ENCODE measurements at places on chromosomes 4 and X. TPM values are rescaled to one million over a fixed set of nuclear protein-coding genes. Genes with fewer than 3 reads are reported as not detected.

- H3K27me3 ChIP-seq, result no peaks in the 10 kb centered on the region
- DNase-seq, result no peak
- H3K27ac ChIP-seq, result no peak overlapping the region
- H3K4me3 ChIP-seq, result no peak overlapping the region
- H3K4me1 ChIP-seq, result no peaks in the 10 kb centered on the region
- no peaks in the 10 kb centered on the region for H3K36me3 ChIP-seq
These were observed 373.4 kb downstream of the PRDM5 start for GRCh38 chr4:120549011-120549570.

SPRY1 gene
- total RNA-seq, result 103 TPM

GRCh38 chrX:109863811-109864210 lies 130.8 kb upstream of the ACSL4 start:
- H3K27ac ChIP-seq, result no peak overlapping the region
- no peaks in the 10 kb centered on the region for H3K4me1 ChIP-seq
- H3K27me3 ChIP-seq, result no peaks in the 10 kb centered on the region
- no peak for DNase-seq
- H3K4me3 ChIP-seq, result no peak overlapping the region
- H3K36me3 ChIP-seq, result no peaks in the 10 kb centered on the region

CT45A2 gene
- not detected for total RNA-seq

GRCh38 chrX:3815896-3816664 lies 102.6 kb upstream of the PRKX start:
- peaks cover 5% of the 10 kb centered on the region for H3K36me3 ChIP-seq
- peak; percentile 92 for DNase-seq
- H3K4me3 ChIP-seq, result peak overlapping the region; percentile 71
- H3K4me1 ChIP-seq, result peaks cover 4% of the 10 kb centered on the region

DNA sequence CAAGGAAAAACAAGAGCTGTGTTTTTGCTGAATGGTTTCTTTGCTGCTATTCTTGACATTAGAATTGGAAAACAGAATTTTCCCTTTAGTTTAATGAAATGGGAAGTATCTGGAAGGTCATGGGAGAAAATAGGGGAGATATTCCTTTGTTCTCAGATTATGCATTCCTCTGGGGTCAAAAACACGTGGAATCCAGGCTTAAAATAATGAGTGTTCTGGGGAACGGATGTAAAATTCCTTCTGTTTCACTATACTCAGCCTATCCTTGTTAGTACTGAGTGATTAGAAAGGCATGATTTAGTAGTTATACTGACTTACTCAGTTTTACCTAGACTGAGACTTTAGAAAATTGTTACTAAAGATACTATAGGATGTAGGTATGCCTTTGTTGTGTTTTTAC lies 107.3 kb downstream of the ARHGAP10 start:
- H3K27ac ChIP-seq, result peak overlapping the region; percentile 88
- peaks cover 97% of the 10 kb centered on the region for H3K4me1 ChIP-seq
- H3K27me3 ChIP-seq, result no peaks in the 10 kb centered on the region
- H3K4me3 ChIP-seq, result no peak overlapping the region

- H3K36me3 ChIP-seq, result no peaks in the 10 kb centered on the region
- peaks cover 81% of the 10 kb centered on the region for H3K4me1 ChIP-seq
- peak overlapping the region; percentile 89 for H3K27ac ChIP-seq
- H3K27me3 ChIP-seq, result no peaks in the 10 kb centered on the region
These were observed 16.3 kb downstream of the SYNPO2 start for GRCh38 chr4:118904935-118905334.

- H3K4me3 ChIP-seq, result no peak overlapping the region
- H3K36me3 ChIP-seq, result no peaks in the 10 kb centered on the region
- no peak for DNase-seq
- no peaks in the 10 kb centered on the region for H3K27me3 ChIP-seq
These were observed 60.8 kb upstream of the CDKN2AIP start for GRCh38 chr4:183383606-183384005.

DNA sequence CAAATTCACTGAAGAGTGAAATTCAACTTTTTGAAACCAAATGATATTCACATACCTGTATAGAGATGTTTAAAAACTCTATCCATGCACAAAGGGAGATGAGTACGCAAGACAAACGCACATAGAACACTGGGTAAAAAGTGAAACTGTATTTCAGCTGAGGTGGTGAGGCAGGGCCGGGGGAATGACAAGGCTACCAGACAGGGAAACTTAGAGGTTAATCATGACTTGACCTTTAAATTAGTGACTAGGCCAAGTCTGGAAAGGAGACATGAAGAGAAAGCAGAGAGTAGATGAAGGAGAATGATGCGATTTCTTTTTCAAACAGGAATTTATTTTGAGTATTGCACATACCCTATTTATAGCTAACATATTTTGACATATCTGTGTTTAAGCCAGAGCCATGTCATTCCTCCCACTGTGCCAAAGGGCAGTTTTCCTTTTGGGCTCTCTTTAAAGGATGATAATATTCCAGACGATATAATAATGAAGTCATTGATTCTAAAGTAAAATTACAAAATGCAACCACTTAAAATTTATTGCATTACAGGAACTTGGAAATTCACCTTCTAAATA lies 49.4 kb downstream of the ARHGEF6 start:
- H3K4me1 ChIP-seq, result peaks cover 9% of the 10 kb centered on the region
- no peak for DNase-seq
- H3K36me3 ChIP-seq, result peaks cover 3% of the 10 kb centered on the region
- H3K27me3 ChIP-seq, result no peaks in the 10 kb centered on the region
- no peak overlapping the region for H3K27ac ChIP-seq

BEX2 gene
- 3.6 TPM for total RNA-seq

DNA sequence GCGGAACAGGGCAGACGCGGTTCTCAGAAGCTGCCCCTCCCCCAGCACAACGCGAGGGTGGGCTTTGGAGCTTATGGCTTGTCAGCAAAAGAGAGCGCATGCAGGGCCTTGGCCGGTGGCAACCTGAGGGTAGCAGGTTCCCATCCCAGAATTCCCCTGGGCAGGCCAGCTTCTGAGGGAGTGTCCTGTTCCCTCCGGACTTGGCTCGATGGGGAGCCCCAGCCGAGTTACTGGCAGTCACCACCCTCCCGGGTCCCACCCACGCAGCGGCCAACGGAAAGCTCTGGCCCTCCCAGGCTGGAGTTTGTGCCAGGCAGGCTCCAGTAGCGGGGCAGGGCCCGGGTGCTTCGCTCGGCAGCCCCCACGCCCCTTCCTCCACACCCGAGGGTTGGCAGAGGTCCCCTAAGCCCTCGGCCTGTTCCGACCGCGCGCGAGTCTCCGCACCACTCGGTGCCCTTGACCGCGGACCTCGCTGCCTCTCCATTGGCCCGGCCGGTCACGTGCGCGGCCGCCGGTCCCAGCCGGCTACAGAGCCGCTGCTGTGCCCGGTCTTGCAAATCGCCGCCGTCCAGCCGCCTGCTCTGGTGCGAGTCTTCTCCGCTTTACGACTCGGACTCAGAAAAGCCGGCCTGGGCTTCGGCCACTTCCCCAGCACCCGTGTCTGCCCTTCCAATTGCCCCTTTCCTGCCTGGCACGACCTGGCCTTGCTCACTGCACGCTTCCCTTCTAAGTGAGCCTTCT lies 20.9 kb upstream of the MTM1 start:
- peak overlapping the region; percentile 71 for H3K27ac ChIP-seq
- H3K4me1 ChIP-seq, result peaks cover 19% of the 10 kb centered on the region
- no peaks in the 10 kb centered on the region for H3K27me3 ChIP-seq
- H3K4me3 ChIP-seq, result peak overlapping the region; percentile 48
- no peaks in the 10 kb centered on the region for H3K36me3 ChIP-seq

FATE1 gene
- not detected for total RNA-seq

NFXL1 gene
- total RNA-seq, result 15.0 TPM

DNA sequence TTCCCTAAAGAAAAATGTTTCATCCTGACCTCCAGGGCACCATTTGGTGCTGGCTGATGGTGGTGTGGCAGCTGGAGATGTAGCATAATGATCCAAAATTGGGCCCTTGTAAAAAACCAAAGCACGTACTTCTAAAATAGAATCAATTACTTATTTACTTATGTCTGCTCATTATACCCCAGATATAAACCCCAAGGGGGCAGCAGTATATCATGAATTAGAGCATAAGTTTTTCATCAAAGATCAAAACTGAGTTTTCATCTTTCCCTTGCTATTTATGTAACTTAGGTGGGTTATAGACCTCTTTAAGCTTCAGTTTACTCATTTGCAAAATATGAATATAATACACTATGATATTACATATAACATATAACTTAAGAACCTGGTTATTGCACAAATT lies 241.1 kb downstream of the TACR3 start:
- no peaks in the 10 kb centered on the region for H3K36me3 ChIP-seq
- no peaks in the 10 kb centered on the region for H3K4me1 ChIP-seq
- H3K27ac ChIP-seq, result no peak overlapping the region
- no peaks in the 10 kb centered on the region for H3K27me3 ChIP-seq
- no peak overlapping the region for H3K4me3 ChIP-seq
- DNase-seq, result no peak

IL21 gene
- total RNA-seq, result not detected

DNA sequence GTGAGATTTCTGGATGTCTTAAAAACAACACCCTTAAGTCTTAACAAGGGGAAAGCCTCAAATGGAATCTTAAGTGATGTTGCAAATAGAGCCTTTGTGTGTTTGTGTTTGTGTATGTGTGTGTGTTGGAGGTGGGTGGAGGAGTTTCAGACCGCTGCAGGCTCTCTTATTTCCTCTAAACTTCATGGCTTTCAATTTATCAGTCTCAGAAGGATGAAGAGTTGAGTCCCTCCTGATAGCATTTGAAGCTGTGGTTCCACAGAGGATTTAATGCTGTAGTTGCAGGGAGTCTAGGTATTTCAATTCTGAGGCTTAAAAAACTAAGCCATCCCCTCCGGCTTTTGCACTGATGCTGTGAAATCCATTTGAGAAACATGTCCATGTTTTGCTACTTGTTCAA lies 4.3 kb upstream of the AGA start:
- H3K4me3 ChIP-seq, result no peak overlapping the region
- DNase-seq, result no peak
- no peak overlapping the region for H3K27ac ChIP-seq
- no peaks in the 10 kb centered on the region for H3K36me3 ChIP-seq
- no peaks in the 10 kb centered on the region for H3K27me3 ChIP-seq

DNA sequence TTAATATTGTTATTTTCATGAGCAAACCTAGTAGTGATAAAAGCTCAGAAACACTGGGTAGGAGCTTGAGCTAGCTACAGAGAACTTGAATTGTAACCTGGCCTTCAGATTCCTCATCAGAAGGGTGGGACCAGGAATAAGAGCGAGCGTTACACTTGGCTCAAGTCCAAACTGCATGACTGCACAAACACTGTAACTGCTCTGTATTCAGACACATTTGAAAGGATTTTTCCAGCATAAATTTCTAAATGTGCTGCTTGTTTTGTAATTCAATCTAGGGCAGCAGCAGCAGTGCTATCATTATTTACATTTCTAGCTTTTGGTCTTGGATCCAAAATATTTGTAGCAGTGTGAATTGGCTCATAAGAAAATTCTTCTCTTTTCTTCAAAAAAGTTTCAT lies 133.0 kb upstream of the TMLHE start:
- no peak for DNase-seq
- no peaks in the 10 kb centered on the region for H3K36me3 ChIP-seq
- H3K4me1 ChIP-seq, result no peaks in the 10 kb centered on the region
- no peak overlapping the region for H3K4me3 ChIP-seq
- H3K27me3 ChIP-seq, result no peaks in the 10 kb centered on the region

DNA sequence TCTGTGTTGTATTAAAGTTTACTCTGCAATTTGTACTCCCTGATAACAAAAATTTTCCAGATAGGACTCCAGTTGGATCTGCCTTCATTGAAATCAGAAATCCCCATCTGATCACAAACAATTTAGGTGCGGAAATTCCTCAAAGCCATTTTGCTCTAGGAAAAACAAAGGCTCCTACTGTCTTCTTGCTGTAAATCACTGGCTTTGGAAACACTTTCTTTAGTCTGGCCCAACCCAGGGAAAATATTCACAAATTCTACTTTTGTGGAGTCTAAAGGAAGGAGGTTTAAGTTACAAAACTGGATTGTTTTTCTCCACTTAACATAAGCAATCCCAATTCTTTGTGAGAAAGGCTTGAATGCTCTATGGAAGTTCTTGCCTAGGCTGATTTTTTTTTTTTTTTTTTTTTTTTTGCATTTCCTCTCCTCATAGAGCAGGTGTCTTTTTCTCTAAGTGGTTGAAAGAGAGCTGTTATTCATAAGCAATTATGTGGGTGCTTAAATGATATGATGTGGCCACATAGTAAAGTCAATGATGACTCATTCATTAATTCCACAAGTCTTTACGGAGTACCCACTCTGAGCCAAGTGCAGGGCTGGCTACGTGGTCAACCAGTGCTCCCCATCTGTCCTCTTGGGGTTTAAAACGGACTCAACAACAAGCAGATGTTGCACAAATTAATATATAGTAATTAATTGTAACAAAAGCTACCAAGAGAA lies 261.4 kb downstream of the LDB2 start:
- no peaks in the 10 kb centered on the region for H3K36me3 ChIP-seq
- H3K4me1 ChIP-seq, result peaks cover 6% of the 10 kb centered on the region
- no peak overlapping the region for H3K27ac ChIP-seq
- H3K4me3 ChIP-seq, result no peak overlapping the region
- H3K27me3 ChIP-seq, result no peaks in the 10 kb centered on the region

DNA sequence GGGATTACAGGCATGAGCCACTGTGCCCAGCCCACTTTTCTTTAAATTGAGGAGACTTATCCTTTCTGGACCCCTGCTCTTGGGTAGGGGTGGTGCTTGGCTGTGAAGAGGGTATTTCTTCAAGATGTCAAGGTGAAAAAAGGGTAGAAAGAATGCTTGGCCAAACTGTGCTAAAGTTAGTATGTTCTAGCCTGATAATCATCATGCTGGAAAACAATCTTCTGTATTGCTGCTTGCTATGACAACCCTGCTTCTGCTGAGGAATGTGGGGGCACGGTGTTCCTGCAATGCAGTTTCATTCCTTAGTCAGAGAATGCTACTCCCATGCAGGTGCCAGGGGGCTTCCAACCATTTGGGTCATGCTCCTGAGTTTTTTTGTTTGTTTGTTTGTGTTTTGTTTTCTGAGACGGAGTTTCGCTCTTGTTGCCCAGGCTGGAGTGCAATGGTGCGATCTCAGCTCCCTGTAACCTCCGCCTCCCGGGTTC lies 4.0 kb upstream of the UBE2A start:
- no peak overlapping the region for H3K27ac ChIP-seq
- H3K27me3 ChIP-seq, result no peaks in the 10 kb centered on the region
- no peak for DNase-seq
- no peak overlapping the region for H3K4me3 ChIP-seq
- no peaks in the 10 kb centered on the region for H3K36me3 ChIP-seq

SORBS2 gene
- 821 TPM for total RNA-seq

DNA sequence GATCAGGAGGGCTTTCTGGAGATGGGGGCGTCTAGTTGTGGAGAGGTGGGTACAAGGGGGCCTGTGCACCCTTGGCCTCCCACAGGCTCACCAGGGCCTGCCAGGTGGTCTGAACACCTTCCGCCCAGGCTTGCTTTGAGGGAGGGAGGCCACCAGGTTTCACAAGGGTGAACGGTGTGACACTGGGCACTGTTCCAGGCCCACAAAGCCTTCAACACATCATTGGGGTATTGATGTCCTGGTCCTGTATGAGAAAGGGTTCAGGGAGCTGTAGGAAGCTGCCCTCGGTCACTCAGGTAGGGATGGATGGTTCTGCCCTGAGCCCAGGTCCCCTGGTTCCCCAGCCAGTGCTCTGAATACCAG lies 6.0 kb downstream of the HTRA3 start:
- H3K4me3 ChIP-seq, result peak overlapping the region; percentile 27
- no peaks in the 10 kb centered on the region for H3K36me3 ChIP-seq
- H3K4me1 ChIP-seq, result peaks cover 100% of the 10 kb centered on the region
- no peak for DNase-seq
- H3K27ac ChIP-seq, result peak overlapping the region; percentile 72

GRCh38 chr4:8176547-8177399 lies 18.2 kb upstream of the ABLIM2 start:
- H3K4me3 ChIP-seq, result no peak overlapping the region
- no peaks in the 10 kb centered on the region for H3K36me3 ChIP-seq
- H3K27me3 ChIP-seq, result no peaks in the 10 kb centered on the region
- no peak overlapping the region for H3K27ac ChIP-seq
- DNase-seq, result no peak
- peaks cover 9% of the 10 kb centered on the region for H3K4me1 ChIP-seq

Data from esophagus muscularis mucosa (tissue), 4 donors.